ENCODE measurements at places on chromosomes 4 and X.

DNA sequence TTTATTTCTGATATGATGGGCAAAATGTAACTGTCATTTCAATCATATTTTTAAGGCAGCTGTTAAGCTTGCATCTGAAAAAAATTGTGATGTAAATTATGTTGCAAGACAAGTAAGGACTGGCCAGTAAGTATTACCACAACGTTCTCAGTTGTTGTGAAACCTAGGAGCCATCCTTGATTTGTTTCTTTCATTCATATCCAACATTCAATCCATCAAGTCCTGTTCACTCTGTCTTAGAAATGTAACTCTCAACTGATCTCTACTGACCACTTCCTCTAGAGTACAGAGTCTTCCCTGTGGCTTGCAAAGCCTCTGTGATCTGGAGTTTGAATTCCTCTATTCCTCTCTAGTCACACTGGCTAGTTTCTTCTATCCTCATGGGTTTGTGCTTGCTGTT, 161.4 kb upstream of the MAD2L1 start:
- no peak for DNase-seq

GRCh38 chr4:40211224-40212185, 14.7 kb downstream of the RHOH start:
- no peak for DNase-seq

GRCh38 chr4:19803406-19803805, 448.3 kb upstream of the SLIT2 start:
- no peak for DNase-seq

GRCh38 chr4:47198791-47199190, 167.4 kb downstream of the GABRB1 start:
- no peak for DNase-seq

- DNase-seq, result no peak
These were observed 113.0 kb upstream of the PRDX4 start for GRCh38 chrX:23554304-23554703.

DNA sequence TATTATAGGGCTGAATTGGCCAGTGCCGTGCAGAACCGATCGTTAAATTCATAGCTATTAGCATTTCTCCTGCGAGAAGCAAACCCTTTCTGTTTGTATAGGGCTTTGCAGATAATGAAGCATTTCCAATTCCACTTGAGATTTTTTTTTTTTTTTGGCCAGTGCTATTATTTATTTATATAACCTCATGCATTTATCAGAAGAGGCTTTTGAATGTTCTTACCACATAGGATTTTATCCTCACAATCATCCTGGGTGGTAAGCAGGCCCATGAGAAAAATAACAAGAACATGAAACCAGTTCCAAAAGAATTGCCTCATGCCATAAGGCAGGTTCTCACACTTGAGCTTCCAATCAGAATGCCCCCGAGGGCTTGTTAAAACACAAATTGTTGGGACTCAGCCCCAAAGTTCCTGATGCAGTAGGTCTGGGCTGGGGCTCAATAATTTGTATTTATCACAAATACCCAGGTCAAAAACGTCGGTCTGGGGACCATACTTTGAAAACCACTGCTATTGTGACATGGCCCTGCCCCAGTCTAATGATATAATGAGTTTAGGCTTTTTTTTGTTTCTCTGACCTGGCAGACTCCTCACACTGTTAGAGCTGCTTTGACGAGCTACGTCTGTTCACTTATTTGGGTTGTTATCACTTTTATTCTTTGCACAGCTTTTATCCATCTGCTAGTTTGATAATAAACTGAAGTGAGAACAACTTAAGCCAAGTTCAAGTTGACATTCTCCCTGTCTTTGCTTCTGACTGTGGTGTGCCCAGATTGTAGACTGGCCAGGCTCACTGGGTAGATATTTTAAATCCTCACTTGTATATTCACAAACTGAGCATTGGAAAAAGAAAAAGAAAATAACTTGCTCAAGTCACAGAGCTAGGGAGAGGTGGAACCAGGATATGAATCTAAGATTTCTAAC, 20.1 kb downstream of the SUPT20HL1 start:
- no peak for DNase-seq

DNA sequence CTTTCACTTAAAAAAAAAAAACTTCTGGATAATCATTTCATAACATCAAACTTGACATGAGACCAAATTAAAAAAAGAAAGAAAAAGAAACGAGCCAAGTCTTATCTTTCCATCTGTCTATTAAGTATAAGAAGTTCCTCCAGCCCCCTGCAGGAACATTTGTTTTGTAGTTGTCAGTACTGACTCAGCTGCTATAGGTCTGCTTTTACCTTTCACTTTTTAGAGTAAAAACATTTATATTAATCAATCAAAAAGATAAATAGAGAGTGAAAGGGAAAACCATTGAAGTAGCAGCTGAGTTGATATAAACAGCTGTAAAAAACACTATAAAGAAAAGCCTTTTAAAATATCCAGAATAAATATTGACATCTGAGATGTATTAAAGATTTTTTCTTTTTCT, 46.1 kb downstream of the CCDC158 start:
- DNase-seq, result no peak

GRCh38 chr4:153207567-153207966, 3.3 kb downstream of the TRIM2 start:
- no peak for DNase-seq

DNA sequence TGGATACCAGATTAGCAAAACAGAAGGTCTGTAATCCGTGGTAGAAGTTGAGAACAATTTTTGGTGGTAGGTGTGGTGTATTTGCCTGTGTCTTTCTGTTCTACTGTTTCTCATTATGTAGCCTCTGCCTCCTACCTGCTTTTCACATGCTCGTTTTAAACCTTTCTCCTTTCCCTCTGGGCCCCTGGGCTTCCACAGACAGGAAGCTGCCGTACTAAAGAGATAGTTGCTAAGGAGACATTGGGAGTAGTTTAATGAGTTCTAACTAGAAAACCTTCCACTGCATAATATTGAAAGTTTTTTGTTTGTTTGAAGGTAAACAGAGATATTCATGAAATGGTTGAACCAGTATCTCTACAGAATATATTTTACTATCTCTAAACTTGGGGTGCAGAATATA, 107.8 kb downstream of the STOX2 start:
- DNase-seq, result no peak

DNA sequence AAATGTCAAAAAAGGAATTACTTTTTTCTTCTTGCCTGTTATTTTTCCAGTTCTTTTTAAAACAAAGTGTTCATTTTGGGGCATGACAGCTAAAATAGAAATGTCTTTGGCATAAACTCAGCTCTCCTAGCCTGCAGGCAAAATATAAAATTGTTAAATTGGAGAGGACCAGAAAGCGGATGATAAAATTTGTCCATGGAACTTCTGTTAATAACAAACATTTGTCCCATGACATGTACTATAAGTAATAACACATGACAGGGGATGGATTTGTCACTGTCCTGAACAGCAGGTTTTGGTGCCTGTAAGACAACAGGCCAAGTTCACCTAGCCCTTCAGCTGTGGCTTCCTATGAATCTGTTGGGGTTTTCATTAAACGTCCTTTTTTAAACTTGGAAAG, 184.0 kb upstream of the TTC29 start:
- no peak for DNase-seq

GRCh38 chr4:176309772-176310171, 10.0 kb upstream of the SPCS3 start:
- no peak for DNase-seq

DNA sequence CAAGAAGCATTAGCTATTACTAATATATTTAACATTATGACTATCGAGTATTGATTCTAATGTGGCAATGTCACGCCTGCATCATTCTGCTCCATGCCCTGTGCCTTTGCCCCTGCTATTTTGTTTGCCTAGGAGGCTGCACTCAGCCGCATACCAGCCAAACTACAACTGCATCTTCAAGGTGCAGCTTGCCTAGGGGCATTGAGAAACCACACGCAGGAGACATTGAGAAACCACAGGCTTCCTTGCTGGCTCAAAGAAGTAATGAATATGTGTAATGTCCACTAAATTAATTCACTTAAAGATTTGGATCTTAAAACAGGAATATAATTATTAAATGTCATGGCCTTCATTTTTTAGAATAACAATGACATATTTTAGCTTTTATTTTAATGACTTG, 683.6 kb upstream of the TENM3 start:
- DNase-seq, result no peak

- no peak for DNase-seq
These were observed 15.6 kb upstream of the ASMTL start for GRCh38 chrX:1468250-1468772.

DNA sequence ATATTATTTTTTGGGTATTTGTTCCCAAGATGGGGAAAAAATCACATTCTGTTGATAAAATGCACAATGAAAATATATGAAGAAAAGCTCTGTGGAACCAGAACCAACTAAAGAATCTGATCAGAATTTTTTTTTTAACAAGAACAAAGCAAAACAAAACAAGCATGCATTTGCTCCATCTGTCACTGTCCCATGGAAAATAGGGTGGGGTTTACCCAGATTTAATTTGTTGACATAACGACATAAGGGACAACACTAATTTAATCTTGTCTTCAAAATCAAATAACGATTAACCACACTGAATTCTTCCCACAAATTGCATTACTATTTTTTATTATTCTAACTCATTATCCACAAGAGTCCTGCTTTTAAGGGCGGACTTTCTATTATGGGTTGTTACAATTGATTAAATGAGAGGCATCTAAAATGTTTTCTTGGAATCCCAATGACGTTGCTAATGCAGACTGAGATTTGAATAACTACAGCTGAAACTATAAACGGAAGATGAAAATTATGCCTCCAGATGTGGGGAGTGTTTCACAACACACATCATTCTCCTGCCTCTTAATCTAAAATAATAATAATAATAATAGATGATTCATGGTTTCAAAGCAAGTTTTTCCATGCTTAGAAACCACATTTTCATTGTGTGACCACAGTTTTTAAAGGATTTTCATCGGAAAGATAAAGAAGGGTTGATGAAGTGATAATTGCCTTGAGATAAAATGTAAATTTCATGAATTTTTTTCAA, 307.0 kb upstream of the CPEB2 start:
- no peak for DNase-seq

GRCh38 chrX:125205133-125205917, 114.3 kb upstream of the TEX13C start:
- DNase-seq, result no peak

GRCh38 chrX:15334561-15334960, 762 bp downstream of the PIGA start:
- DNase-seq, result no peak

DNA sequence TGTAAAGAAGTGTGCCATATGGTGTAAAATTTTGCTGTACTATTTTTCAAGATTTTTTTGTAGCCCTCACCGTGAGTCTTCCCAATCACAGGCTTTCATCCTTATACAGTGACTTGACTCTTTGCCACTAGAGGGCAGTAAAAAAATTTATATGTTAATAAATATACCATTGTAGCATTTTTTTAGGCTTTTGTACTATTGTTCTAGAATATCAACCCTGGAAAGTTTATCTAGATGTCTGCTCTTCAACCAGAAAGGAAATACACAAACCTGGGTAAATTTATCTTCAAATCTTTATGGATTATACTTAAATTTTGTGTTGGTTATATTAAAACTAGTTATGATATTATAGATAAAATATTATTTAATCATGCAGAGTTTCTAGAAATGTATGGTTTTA, 235.3 kb downstream of the TENM3 start:
- DNase-seq, result no peak

GRCh38 chr4:75892508-75892907, 9.7 kb downstream of the PPEF2 start:
- DNase-seq, result no peak

GRCh38 chr4:169611157-169611556, 1.2 kb downstream of the NEK1 start:
- no peak for DNase-seq

GRCh38 chr4:103645991-103646390, 73.8 kb downstream of the TACR3 start:
- DNase-seq, result no peak

DNA sequence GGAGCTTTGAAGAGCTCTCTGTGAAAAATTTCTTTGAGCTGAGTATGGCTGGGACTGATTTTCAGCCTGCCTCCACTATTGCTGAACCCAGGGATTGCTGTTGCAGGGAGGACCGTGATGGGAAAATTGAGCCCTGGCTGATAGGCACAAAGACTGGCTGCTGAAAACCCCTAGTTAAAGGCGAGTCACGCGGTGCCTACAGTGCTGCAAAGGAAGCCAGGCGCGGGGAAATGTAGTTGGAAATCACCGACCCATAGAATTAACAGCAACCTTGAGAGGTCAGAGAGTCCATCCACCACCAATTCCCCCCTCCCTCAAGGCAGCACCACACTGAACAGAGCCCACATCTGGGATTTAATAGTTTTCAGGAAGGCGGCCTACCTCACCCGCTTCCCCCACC, 26.0 kb downstream of the FRMD7 start:
- no peak for DNase-seq

- DNase-seq, result no peak
These were observed 56.5 kb upstream of the PROM1 start for GRCh38 chr4:16140231-16140878.

DNA sequence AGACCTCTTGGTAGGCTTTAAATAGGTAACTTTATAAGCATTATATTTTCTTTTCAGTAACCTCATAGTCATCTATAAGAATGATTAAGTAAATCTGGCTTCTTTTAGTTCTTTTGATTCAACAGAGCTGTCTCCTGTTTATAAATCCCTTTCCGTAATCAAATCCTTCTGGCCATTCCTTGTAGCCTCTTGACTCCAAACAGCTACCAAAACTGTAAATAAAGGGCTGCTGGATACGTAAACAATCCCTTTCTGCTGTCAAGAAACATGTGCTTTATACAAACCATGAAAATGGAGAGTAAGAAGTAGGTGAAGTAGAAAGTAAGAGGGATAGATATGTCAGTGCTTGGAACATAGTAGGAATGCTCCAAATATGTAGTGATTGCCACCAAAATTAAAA, 183.2 kb upstream of the CASK start:
- DNase-seq, result no peak

DNA sequence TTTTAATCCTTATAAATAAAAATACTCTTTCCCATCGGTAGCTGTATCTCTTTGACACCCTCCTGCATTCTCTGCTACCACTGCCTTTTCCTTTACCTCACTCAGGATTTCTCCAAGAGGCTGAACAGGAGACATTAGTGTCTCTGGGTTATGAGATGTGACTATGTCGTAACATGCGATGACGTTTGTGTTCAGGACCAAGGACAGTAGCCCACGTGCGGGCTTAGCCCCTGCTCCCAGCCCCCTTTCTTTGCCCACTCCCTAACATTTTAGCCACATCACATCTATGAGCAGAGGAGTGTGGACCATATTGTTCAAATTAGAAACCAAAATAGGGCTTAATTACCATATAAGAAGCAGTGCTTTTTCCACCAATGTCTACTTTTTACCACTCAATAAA, 369.3 kb downstream of the FBXW7 start:
- DNase-seq, result no peak

GRCh38 chr4:44740201-44740600, 13.8 kb upstream of the GNPDA2 start:
- DNase-seq, result no peak

GRCh38 chr4:182838535-182838934, 78.7 kb downstream of the DCTD start:
- no peak for DNase-seq

- no peak for DNase-seq
These were observed 451.9 kb downstream of the SMARCA1 start for GRCh38 chrX:129071390-129071789.

Measured in esophagus squamous epithelium (tissue), 5 donors.